ENCODE measurements at places on chromosomes 11 and 22.

GRCh38 chr11:10762913-10763421 is 11.9 kb downstream of the CTR9 start:
- DNase-seq: no peak

DNA sequence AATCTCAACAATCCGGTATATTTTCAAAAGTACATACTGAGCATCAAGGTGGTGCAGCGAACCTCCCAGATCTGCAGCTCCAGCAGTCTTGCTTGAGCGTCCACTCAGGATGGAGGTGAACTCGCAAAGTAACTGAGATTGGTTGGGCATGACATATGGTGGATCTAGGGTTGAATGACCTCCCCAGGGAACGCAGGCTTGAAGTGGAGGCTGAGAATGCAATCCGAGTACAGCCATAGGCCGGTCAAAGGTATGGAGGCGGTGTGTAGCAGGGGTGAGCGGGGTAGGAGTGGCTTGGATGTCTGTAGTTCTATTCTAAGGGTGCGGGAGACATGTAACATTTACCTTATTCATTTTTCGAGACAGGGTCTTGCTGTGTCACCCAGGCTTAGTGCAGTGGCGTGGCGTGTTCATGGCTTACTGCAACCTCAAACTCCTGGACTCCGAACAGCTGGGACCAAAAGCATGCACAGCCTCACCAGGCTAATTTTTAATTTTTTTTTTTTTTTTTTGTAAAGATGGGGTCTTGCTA is 631 bp upstream of the C22orf39 start:
- DNase-seq: peak; percentile 36

DNA sequence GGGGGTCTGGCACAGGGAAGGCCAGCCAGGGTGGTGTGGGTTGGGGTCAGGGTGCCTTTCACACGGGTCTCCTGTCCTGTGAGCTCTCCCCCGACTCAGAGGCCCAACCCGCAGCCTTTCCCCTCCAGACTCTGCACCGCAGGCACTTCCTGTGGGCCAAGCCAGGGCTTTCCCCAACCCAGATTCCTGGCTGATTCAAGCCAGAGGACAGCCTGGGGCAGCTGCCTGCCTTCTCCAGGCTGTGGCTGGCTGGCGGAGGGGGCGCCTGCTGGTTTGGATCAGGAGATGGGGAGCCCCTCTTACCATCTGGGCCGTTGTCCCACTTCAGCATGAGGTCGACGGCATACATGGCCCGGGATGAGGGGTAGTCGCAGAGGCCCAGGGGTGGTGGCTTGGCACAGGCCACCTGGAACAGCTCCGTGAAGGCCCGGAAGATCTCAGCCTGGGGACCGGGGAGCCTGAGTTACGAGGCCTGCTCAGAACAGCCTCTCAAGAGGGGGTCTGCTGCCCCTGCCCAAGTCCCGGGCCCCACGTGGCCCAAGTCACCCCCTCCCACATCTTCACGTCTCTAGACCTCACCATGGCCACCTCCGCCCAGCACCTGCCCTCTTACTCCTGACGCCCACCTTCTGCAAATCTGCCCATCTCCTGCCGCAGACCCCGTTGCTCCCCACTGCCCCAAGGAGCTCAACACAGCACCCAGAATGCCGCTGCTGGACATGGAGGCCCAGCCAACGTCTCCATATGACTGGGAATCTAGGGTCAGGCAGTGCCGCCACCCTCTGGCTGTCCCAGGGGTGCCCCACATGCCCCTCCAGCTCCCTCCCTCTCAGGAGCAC is 17.3 kb downstream of the TSPO start:
- no peak for DNase-seq

DNA sequence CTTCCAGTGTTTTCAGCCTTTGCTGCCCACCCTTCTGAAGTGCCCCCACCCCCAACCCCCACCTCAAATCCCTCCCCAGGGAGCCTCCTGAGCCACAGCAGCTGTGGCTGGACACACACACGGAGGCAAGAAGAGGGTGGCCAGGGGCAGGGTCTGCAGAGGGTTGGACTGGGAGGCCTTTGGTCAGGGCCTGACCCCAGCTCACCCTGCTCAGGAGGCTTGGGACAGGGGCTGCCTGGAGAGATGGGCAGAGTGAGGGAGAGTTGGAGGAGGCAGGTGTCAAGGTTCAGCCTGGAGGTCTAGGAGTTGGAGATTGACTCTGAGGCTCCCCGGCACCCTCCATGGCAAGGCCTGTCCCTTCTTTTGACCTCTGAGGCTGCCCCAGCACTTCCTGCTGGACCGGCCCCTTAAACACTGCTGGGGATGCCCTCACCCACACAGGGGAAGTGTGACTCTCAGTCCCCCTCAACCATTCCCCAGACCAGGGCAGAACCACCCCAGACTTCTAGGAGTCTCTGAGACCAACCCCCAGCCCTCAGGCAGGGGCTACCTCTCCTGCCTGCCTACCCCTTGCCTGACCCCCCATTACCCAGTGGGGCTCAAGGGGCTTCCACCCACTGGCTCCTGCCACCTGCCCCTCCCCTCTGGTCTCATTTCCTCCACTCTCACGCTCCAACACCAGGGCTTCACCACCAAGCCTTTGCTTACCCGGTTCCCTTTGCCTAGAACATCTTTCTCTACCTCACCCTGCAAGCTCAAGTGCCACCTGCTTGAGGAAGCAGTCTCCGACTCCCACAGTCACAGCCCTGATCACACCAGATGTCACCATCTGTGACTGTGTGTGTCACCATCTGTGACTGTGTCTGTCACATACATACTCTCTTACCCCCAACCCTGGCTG is 8.6 kb downstream of the ARAP1 start:
- no peak for DNase-seq
